ENCODE measurements at places on chromosomes 2 and 18. TPM values are rescaled to one million over a fixed set of nuclear protein-coding genes. Genes with fewer than 3 reads are reported as not detected.

The ALPP gene
- 0.37 TPM for total RNA-seq

The ABCB11 gene
- 0.02 TPM for total RNA-seq

The ANO7 gene
- total RNA-seq, result 2.1 TPM

The GULP1 gene
- total RNA-seq, result 52.8 TPM

The CPO gene
- total RNA-seq, result not detected

The SERPINB12 gene
- not detected for total RNA-seq

The TMEM198 gene
- total RNA-seq, result 0.54 TPM

The KRTCAP3 gene
- 1.4 TPM for total RNA-seq

The ID2 gene
- total RNA-seq, result 99.8 TPM

The C1QL2 gene
- total RNA-seq, result 0.14 TPM

The SPP2 gene
- not detected for total RNA-seq

The LBX2 gene
- 4.6 TPM for total RNA-seq

The CD8B2 gene
- total RNA-seq, result not detected

The PKDCC gene
- 32.9 TPM for total RNA-seq

The POTEF gene
- total RNA-seq, result not detected

The HOXD4 gene
- 0.55 TPM for total RNA-seq

The INO80C gene
- 20.8 TPM for total RNA-seq

The SPRED2 gene
- total RNA-seq, result 37.7 TPM

The DRC1 gene
- total RNA-seq, result 0.29 TPM

The TMEFF2 gene
- 0.29 TPM for total RNA-seq

The TEKT4 gene
- total RNA-seq, result not detected

The CDCA7 gene
- 47.0 TPM for total RNA-seq

The SERPINB7 gene
- 2.9 TPM for total RNA-seq

The PHLPP1 gene
- total RNA-seq, result 7.1 TPM

The HOXD9 gene
- 1.7 TPM for total RNA-seq

The ARL4C gene
- total RNA-seq, result 111 TPM

The GDF7 gene
- total RNA-seq, result 0.05 TPM

The MZT2A gene
- 180 TPM for total RNA-seq

The POTEI gene
- total RNA-seq, result not detected

The SPATA3 gene
- total RNA-seq, result not detected

The CYBRD1 gene
- total RNA-seq, result 38.6 TPM

The SERPINB3 gene
- total RNA-seq, result 0.11 TPM

The SMYD1 gene
- not detected for total RNA-seq

The MAP4K3 gene
- 25.6 TPM for total RNA-seq

The GKN1 gene
- 0.72 TPM for total RNA-seq

The TRAF3IP1 gene
- total RNA-seq, result 11.1 TPM

The SERPINB4 gene
- 0.16 TPM for total RNA-seq

The CHRND gene
- total RNA-seq, result not detected

The APCDD1 gene
- not detected for total RNA-seq

The GPR148 gene
- not detected for total RNA-seq

The SERPINB13 gene
- not detected for total RNA-seq

The DLGAP1 gene
- 0.09 TPM for total RNA-seq

The POTEC gene
- not detected for total RNA-seq

The KIF1A gene
- total RNA-seq, result 0.62 TPM

The TFCP2L1 gene
- 0.85 TPM for total RNA-seq

The IL36G gene
- not detected for total RNA-seq

The CD207 gene
- not detected for total RNA-seq

The HRH4 gene
- total RNA-seq, result not detected

The STPG4 gene
- total RNA-seq, result not detected
